ENCODE measurements at places on chromosomes 6 and 20. TPM values are rescaled to one million over a fixed set of nuclear protein-coding genes. Genes with fewer than 3 reads are reported as not detected.

The PI3 gene
- polyA plus RNA-seq, result not detected

The ABHD16B gene
- polyA plus RNA-seq, result not detected

The RIMS1 gene
- polyA plus RNA-seq, result 0.71 TPM

The PPDPF gene
- 186 TPM for polyA plus RNA-seq

The RPL10A gene
- 2,660 TPM for polyA plus RNA-seq

The CAGE1 gene
- polyA plus RNA-seq, result not detected

The SSTR4 gene
- 0.17 TPM for polyA plus RNA-seq

The BPI gene
- polyA plus RNA-seq, result 0.79 TPM

The KCNK5 gene
- polyA plus RNA-seq, result 1.7 TPM

The TXLNB gene
- 69.9 TPM for polyA plus RNA-seq

The ADGB gene
- not detected for polyA plus RNA-seq

The RIPOR2 gene
- 32.0 TPM for polyA plus RNA-seq

The CCN2 gene
- polyA plus RNA-seq, result 58.1 TPM

The SLC22A7 gene
- polyA plus RNA-seq, result not detected

GRCh38 chr6:90319044-90319443 lies 22.4 kb upstream of the BACH2 start:
- DNase-seq, result no peak

DNA sequence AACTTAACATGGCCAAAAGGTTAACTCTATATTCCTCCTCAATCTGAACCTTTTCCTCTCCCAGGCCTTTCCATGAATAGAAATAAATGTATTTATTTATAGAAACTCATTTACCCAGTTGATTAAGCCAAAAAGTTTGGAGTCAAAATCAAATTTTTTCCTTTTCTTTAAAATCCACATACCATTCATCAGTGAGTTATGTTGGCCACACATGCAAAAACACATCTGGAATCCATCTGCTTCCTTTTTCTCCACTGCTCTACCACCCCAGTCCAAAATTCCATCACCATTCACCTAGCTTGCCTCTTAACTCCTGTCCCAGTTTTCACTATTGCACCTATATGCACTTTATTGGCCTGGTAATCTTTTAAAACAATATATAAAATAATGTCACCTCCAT lies 62.4 kb upstream of the TMEM200A start:
- DNase-seq, result peak; percentile 87

- no peak for DNase-seq
Observed at GRCh38 chr6:42935322-42935721, 6.0 kb downstream of the CNPY3 start.

- no peak for DNase-seq
Observed at GRCh38 chr6:153392156-153392555, 261.1 kb upstream of the RGS17 start.

GRCh38 chr6:7532821-7533220 lies 8.7 kb upstream of the DSP start:
- no peak for DNase-seq

GRCh38 chr6:155472886-155473285 lies 17.2 kb upstream of the NOX3 start:
- no peak for DNase-seq

- DNase-seq, result peak; percentile 87
Observed at GRCh38 chr20:23655491-23656211, 17.9 kb upstream of the CST3 start.

- no peak for DNase-seq
Observed at GRCh38 chr6:118719351-118720124, 68.1 kb upstream of the CEP85L start.

GRCh38 chr20:24488800-24489175 lies 19.4 kb downstream of the SYNDIG1 start:
- no peak for DNase-seq

GRCh38 chr6:30687659-30688431 lies 1.4 kb upstream of the PPP1R18 start:
- DNase-seq, result peak; percentile 79

GRCh38 chr6:108838101-108838717 lies 10.0 kb upstream of the ARMC2 start:
- peak; percentile 50 for DNase-seq

DNA sequence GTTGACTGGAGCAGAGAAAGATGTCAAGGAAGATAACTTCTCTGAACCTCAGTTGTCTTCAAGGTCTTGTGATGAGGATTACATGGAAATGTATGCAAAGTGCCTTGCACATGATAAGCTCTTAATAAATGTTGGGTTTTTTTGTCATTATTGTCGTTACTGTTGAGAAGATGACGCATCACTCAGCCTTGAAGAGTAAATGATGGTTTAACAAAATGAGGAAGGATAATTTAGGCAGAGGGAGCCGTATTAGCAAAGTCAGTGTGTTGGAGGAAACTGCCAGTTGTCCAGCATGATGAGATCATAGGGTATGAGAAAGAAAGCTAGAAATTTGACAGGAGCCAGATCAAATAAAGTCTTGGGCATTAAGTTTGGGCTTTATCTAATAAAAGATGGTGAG lies 8.8 kb upstream of the SUPT3H start:
- DNase-seq, result no peak

DNA sequence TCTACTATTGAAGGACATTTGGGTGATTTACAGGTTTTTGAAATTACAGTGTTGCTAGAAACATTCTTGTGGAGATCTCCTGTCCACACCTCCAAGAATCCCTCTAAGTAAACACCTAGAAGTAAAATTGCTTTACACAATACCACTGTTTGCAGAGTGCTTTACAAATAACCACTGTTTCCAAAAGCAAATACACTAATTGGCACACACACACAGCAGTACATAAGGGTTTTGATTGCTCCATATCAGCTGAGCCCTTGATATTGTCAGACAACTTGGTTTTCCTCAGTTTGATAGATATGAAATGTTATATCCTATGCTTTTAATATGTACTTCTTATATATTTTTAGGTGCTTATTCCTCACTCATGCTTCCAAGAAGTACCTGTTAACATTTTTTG lies 6.3 kb downstream of the HMGN4 start:
- no peak for DNase-seq

- DNase-seq, result no peak
Observed at GRCh38 chr6:123925350-123925749, 121.7 kb downstream of the NKAIN2 start.

GRCh38 chr6:56746767-56747504 lies 104.2 kb upstream of the DST start:
- no peak for DNase-seq

DNA sequence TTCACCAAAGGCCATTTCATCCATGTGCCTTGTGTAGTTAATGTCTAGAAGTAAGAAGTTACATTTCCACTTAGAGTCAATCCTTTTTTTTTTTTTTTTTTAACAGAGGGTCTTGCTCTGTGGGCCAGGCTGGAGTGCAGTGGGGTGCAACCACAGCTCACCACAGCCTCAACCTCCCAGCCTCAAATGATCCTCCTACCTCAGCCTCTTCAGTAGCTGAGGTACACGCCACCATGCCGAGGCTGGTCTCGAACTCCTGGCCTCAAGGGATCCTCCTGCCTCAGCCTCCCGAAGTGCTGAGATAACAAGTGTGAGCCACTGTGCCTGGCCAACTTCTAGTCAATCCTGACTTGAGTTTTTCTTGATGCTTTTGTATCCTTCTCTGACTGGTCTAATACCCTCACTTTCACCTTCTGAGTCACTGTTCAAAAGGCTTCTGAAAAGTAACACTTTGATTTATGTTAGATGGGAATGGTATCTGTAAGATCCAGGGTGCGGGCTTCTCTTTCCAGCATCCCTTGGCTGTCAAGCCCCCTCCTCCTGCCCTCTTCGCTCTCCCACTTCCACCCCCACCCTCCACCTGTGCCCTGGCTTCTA lies 22.1 kb downstream of the TRAM2 start:
- no peak for DNase-seq

DNA sequence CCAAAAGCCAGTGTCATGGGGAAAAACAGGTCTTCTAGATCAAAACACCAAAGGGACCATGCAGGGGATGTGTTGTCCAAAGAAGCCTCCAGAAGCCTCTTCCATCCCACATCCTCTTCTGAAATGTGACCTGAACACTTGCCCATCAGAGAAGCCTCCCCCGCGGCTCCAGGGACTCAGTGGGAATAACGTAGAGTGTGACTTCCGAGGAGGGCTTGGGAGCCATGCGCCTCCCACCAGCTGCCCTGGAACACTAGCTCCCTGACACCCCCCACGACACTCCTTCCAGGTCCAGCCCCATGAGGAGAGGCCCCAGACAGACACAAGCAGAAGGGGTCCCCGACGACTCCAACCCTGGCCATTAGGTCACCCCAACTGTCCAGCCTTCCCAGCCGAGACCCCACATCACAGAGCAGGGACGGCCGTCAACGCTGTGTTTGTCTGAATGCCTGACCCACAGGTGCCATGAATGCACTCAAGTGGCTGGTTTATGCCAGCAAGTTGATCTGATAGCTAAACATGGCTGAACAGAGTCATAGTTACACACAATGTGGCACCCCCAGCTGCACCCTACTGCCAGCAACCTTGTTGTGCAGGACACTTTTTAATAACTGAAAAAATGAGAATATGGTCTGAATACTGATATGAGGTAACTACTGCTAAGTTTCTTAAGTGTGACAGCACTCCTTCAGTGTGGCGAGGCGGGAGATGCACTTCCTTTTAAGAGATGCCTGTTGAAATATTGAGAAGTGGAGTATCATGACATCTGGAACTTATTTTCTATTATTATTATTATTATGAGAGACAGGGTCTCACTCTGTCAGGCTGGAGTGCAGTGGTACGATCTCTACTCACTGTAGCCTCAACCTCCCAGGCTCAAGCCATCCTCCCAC lies 58.0 kb downstream of the GINS1 start:
- DNase-seq, result peak; percentile 65

DNA sequence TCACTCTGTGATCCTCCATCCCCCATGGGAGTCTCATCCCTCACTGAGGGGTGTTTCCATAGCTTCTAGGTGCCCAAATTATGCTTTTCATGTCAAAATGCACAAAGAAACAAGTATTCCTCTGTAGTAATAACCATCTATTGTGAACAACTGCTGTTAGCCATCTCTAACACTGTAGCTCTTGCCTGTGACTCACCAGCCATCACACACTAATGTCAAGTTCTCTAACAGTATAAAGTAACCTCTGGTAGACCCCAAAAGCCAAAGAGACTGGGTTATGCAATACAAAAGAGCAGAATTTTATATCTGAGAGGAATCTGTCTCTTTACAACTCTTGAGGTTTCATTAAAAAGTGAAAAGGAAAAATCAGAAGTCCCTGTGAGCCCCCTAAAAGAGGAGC lies 25.4 kb upstream of the IYD start:
- DNase-seq, result no peak

DNA sequence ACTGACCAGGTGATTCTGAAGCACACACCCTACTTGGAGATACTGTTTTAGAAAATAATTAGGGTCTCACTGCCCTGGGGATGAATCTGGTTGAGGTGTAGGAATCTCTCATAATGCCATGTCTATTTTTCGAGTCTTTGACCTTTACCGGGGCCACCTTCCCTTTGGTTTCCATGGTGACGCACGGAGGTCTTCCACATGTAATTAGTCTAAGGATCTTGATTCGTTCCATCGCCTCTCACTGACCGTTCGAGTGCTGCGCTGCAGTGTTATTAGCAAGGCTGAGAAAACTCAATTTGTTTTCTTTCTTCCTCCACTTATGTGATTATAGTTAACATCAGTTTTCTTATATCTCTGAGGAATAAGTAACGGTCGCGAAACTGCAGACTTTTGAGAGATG lies 144.3 kb upstream of the SPACA1 start:
- DNase-seq, result no peak

- peak; percentile 44 for DNase-seq
Observed at GRCh38 chr6:13427801-13428582, 59.4 kb downstream of the GFOD1 start.

- DNase-seq, result no peak
Observed at GRCh38 chr6:149471801-149472200, 13.0 kb downstream of the ZC3H12D start.

DNA sequence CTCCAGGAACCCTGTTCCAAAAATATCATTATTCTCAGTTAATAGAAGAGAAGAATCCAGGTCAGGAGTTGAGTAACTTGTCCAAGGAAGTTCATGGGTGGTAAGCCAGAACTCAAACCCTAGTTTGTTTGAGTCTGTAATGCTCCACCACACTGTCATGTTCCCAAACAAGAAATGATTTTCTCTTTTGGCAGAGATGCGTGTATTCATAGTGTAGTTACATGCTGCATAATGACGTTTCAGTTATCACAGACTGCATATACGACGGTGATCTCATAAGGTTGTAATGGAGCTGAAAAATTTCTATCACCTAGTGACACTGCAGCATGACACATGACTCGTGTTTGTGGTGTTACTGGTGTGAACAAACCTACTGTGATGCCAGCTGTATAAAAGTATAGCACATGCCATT lies 102.6 kb downstream of the TULP4 start:
- DNase-seq, result peak; percentile 24

GRCh38 chr20:41370176-41370575 lies 3.6 kb upstream of the EMILIN3 start:
- no peak for DNase-seq

DNA sequence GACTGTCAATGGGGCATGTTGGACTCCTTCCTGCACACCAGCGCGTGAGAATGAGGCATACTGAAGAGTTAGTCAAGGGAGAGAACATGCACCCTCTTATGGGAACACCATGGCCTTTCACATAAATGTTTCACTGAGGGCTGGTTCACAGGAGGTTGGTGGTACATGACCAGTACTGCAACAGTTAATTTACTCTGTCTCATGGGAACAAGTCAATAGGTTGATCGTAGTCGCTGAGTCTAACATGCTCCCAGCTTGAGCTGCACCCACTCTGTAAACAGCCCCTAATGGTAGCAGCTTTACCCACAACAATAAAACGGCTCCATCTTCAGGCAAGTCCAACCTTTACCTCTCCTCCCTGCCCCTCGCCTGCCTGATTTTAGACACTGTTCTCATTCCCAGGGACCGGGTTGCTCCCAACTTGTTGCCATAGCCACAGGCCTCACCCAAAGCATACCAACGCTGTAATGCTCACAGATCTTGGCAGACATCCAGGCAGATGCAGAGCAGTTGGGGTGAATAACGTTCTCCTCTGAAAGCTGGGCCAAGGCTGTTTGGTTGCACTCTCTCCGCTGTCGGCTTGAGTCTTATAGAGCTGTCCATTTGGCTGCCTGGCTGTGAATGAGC lies 111.3 kb downstream of the LY86 start:
- peak; percentile 97 for DNase-seq

GRCh38 chr20:33864324-33864963 lies 53.3 kb downstream of the CHMP4B start:
- DNase-seq, result no peak

DNA sequence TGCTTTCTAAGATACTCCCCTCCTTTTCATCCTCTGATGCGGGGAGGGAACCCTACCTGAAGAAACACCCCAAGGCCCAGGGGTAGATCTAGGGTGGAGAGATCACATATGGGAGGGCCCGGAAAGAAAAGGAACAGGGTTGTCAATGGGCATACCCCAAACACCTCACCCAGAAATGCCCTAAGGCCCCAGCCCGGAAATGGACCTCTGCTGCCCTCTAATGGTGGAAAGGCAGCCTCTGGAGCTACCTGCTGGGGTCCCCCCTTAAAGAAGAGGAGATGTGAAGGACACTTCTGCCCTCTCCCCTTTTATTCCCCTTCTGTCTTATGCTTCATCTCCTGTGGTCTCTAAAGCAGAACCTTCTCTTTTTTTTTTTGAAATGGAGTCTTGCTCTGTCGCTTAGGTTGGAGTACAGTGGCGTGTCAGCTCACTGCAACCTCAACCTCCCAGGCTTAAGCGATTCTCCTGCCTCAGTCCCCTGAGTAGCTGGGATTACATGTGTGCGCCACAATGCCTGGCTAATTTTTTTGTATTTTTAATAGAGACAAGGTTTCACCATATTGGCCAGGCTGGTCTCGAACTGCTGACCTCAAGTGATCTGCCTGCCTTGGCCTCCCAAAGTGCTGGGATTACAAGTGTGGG lies 458 bp upstream of the ARMC12 start:
- DNase-seq, result peak; percentile 81

GRCh38 chr6:75935473-75935793 lies 137.0 kb downstream of the IMPG1 start:
- no peak for DNase-seq

- DNase-seq, result no peak
Observed at GRCh38 chr6:146578054-146578453, 20.7 kb upstream of the ADGB start.

Data from muscle of leg (tissue), 16 donors.